ENCODE measurements at places on chromosomes 7 and 10.

GRCh38 chr7:80128918-80129317, 5.7 kb upstream of the GNAI1 start:
- no peak for DNase-seq

GRCh38 chr10:18364987-18365775, 225.0 kb downstream of the CACNB2 start:
- peak; percentile 22 for DNase-seq

- DNase-seq = no peak
These were observed 63.5 kb downstream of the MGMT start for GRCh38 chr10:129530581-129530980.

GRCh38 chr10:94213001-94213530, 149.7 kb downstream of the NOC3L start:
- peak; percentile 73 for DNase-seq

DNA sequence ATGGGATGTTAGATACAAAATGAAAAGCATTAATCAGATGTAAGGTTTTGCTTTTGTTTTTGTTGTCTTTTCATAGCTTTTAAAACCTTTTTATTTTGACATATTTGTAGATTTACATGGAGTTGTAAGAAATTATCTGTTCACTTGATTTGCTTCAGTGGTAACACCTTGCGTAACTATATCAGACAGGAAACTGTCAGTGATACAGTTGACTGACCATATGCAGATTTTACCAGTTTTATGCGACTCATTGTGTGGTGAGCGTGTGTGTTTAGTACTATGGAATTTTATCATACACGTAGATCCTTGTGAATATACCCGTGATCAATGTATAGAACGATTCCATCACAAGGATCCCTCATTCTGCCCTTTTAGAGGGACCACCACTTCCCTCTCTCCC, 701.4 kb downstream of the SUGCT start:
- no peak for DNase-seq

- peak; percentile 49 for DNase-seq
These were observed 246.1 kb downstream of the TNS3 start for GRCh38 chr7:47335557-47336471.

GRCh38 chr7:82051601-82052000, 281.8 kb upstream of the HGF start:
- DNase-seq = peak; percentile 19

GRCh38 chr10:131188494-131188893, 123.0 kb downstream of the TCERG1L start:
- no peak for DNase-seq

DNA sequence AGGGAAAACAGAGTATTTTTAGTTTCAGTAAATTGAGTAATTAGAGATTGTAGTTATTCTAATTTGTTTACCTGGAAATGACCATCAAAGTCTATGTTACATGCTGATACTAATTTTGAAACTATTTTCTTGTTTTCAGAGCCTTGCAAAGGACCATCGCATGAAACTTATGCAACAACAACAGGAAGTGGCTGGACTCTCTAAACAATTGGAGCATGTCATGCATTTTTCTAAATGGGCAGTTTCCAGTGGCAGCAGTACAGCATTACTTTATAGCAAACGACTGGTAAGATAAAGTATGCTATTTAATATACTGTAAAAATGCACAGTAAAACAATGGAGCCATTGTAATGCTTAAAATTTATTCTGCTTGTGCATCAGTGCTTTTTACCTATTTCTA, 78.5 kb downstream of the TRIM24 start:
- peak; percentile 72 for DNase-seq

GRCh38 chr10:114548662-114549061, 109.4 kb downstream of the ABLIM1 start:
- DNase-seq = peak; percentile 57

DNA sequence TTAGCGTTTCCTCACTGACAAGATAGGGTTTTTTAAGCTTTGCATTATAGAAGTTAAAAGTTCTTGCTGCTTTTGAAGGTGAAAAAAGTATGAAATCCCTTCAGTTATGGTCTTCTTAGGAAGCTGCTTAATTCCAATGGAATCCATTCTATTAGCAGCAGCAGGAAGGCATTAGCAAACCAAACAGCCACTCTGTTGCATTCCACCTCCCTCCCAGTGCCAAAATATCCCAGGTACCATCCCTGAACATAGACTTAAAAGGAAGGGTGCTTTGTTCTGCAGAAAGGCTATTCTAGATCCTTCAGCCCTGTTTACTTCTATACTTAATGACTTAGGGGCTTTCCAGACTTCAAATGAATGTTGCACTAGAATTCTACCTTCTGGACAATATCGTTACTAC, 23.8 kb downstream of the ENO4 start:
- DNase-seq = no peak

GRCh38 chr10:30589441-30589840, 40.1 kb downstream of the LYZL2 start:
- no peak for DNase-seq

DNA sequence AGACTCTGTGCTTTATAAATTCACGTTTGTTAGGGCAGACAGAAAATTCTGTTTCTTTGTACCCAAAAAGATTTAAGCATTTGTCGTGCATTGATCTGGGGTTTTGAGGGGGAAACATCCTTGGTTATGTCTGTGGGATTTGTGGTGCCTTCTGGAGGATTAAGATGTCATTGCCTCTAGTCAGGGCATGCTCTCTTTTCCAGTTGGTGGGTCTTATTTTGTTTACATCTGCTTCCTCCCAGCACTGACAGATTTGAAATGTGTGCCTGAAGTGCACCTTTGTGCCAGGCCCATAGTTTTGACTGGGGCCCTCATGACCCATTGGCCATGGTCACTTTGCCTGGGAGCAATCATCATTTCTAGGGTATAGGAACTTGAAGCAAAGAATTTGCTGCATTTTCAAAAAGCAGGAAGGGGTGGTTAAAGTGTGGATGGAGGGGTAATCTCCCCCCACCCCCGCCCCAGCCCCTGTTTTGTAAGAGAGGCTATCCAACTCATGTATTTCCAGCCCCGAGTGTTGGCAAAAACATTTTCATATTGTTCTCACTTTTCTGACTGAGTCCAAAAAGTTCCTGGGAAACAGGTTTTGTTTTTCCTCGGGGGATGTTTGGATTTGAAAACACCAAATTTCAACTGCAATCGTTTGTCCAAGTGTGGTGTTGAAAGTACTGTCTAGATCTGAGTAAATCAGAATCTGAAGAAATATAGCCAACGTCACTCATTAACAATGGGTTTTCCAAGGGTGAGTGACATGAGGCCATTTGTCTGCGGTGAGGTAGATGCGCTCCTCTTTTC, 388.2 kb upstream of the GALNT17 start:
- no peak for DNase-seq

- no peak for DNase-seq
These were observed 113.4 kb downstream of the ST7 start for GRCh38 chr7:117066668-117067067.

- no peak for DNase-seq
These were observed 289.9 kb upstream of the SP8 start for GRCh38 chr7:21076574-21076973.

DNA sequence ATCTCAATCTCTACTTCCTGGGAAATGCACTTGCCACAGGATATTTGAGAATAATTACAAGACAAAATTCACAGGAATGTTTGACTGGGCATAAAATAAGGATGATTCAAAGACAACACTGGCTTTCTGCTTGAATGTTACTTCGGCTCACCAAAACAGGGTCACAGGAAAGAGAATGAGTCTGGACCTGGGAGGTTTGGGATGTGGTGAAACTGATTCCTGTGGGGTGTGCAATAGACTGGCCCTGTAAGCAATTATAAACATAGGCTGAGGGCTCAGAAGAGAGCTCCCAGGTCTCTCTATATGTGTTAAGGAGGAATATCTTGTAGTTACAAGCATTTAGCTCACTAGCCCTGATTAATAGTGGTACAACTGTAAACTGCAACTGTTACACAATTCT, 613.9 kb upstream of the CELF2 start:
- no peak for DNase-seq

DNA sequence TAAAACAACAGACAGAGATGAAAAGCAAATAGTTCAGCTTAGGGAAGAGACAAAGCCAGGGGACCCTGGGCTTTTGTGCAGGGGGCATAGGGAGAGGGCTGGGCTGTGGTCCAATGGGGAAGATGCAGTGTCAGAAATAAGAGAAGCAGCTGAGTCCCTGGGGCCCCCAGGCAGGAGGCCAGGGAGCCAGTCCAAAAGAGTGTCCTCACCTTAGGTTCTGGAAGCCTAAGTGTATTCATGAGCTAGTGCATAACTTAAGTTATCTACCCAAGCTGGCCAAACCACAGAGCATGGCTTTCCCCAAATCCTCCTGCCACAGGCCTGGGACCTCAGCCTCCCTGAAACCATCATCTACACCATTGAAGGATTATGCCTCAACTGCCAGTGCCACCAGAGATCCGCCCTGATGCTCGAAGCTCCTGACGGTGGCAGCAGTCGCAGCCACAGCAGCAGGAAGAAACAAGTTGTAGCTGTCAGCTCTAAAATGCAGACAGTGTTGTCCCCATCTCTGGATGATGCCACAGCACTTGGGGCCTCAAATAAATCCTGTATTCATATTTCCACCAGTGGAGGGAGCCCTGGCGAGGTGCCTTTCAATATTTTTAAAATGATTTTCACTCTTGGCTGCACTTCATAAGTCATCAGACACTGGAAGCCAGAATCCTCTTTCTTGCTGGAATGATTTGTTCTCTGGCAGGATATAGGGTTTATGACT, 574.6 kb downstream of the GRID1 start:
- no peak for DNase-seq

DNA sequence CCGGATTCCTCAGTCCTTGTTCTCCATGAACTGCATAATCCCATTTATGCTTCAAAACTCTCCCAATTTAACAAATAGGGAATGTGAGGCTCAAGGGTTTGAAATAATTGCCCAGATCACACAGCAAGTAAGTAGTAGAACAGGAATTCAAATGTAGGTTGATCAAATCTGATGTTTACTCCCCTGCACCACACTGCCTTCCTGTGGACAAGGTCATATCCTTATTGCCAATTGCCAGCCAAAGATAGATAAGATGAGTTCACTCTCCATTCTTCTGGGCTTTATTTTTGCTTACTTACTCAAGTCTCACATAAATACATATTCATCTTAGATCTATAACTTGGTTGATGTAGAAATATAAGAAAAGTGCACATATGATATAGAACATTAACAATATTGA, 435.2 kb upstream of the ETV1 start:
- no peak for DNase-seq

- peak; percentile 16 for DNase-seq
These were observed 40.8 kb upstream of the CTBP2 start for GRCh38 chr10:125201108-125201524.

GRCh38 chr7:23246555-23246954, at the start of gene GPNMB:
Gene GPNMB (plus strand): TSS chr7:23246775. CDS start chr7:23246858, 83 bp downstream.
- DNase-seq = peak; percentile 97

GRCh38 chr10:105691811-105692210, 1050.7 kb downstream of the SORCS3 start:
- DNase-seq = no peak

GRCh38 chr7:18724318-18724717, 228.8 kb downstream of the HDAC9 start:
- DNase-seq = no peak

DNA sequence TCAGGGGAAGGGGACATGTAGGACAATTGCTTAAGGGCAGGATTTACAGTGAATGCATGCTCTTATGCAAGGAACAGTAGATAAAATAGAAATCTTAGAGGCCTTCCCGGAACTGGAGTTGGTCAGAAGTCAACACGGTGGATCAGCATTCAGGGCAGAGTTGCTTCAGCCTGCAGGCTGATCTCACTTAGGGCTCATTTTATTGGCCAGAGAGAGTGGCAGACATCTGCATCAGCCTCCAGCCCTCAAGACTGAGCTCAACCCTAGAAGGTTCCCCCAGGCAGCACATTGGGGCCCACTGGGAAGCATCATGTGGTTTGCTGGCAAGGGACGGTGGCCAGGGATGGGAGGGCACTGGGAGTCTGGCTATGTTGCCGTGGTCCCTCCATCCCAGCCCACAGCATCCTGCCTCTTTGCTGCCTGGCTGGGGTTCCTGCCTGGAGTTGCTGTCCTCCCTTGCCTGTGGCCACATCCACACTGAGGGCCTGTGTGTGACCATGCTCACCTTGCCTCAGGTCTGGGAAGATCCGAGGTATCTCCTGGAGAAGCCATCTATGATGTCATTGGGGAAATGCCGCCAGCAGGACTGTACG, 13.0 kb downstream of the SCART1 start:
- no peak for DNase-seq

- no peak for DNase-seq
These were observed 148.2 kb upstream of the TNS3 start for GRCh38 chr7:47730142-47730541.

- DNase-seq = no peak
These were observed 227.2 kb upstream of the MKLN1 start for GRCh38 chr7:131100357-131101054.

DNA sequence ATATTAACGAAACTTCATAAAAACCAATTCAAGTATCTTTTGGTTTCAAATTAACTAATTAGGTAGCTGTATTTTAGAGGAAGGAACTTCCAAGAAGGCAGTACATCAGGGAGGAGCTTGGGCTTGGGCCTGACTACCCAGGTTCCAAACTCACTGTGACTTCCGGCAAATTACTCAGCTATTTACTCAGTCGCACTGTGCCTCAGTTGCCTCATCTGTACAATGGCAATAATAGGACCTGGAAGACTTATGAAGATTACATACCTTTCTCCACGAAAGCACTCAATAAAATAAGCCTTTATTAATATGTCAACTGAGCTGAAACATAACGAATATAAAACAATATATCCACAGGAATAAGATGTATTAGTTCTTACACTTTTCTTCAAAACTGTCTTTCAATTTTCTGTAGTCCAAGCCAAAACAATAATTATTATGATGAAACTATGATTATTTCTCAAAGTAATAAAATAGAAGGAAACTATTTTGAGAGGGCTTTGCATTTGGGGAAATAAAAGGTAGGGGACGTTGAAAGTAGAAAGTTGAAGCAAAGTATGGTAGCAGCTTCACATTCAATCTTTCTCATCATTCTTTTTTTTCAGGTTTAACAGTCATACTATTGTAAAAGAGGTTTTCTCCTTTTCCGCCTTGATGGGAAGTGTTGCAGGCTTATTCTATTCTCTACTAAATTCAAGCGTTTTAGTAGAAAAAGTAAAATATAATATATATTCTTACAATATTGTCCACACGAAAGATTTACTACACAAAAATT, 10.5 kb upstream of the EBLN1 start:
- DNase-seq = no peak

GRCh38 chr10:66642217-66642616, 283.6 kb upstream of the LRRTM3 start:
- no peak for DNase-seq

GRCh38 chr10:24272374-24272773, 63.4 kb downstream of the KIAA1217 start:
- no peak for DNase-seq

GRCh38 chr7:112292162-112292561, 85.7 kb downstream of the ZNF277 start:
- no peak for DNase-seq

DNA sequence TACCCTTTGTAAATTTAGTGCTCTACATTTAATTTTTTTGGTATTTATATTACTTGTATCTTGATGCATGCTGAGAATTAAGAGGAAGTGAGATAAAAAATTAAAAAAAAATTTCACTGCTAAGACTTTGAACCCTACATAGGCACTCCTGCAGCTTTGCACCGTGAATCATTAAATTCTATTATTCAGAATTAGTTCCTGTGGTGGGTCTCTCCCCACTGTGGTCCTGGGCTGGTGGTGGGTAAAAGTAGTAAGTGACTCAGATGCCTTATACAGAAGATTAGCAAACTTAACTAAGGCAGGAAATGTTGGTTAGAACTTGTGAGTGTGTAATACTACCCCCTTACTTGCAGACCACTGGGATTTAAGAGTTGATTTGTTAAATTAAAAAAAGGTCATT, 72.6 kb downstream of the AP3M1 start:
- no peak for DNase-seq
